Retinal pigment epithelial cell (primary cell): ENCODE measurements at places on chromosomes 2 and 18.

- no peak for DNase-seq
These were observed 24.6 kb downstream of the AFTPH start for GRCh38 chr2:64548761-64549160.

DNA sequence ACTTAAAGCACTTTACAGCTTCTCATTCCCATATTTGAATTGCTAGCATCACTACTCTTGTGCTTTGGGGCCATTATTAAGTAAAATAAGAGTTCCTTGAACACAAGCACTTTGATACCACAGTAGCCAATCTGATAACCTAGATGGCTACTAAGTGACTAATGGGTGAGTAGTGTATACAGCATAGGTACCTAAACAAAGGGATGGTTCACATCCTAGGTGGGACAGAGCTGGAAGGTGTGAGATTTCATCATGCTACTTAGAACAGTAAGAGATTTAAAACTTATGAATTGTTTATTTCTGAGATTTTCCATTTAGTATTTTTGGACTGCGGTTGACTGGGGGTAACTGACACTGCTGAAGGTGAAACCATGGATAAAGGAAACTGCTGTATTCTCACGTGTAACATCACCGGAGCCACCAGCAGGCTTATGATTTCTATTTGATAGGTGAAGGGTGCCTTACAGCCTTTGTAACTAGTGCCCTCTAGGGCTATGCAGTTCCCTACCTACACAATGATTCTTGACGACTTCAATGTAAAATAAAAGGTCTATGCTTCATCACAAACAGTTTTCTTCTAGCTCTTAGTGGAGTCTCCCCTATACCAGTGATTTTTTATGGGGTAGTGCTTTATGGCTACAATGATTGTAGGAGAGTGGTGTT, 22.1 kb upstream of the CRIM1 start:
- no peak for DNase-seq

DNA sequence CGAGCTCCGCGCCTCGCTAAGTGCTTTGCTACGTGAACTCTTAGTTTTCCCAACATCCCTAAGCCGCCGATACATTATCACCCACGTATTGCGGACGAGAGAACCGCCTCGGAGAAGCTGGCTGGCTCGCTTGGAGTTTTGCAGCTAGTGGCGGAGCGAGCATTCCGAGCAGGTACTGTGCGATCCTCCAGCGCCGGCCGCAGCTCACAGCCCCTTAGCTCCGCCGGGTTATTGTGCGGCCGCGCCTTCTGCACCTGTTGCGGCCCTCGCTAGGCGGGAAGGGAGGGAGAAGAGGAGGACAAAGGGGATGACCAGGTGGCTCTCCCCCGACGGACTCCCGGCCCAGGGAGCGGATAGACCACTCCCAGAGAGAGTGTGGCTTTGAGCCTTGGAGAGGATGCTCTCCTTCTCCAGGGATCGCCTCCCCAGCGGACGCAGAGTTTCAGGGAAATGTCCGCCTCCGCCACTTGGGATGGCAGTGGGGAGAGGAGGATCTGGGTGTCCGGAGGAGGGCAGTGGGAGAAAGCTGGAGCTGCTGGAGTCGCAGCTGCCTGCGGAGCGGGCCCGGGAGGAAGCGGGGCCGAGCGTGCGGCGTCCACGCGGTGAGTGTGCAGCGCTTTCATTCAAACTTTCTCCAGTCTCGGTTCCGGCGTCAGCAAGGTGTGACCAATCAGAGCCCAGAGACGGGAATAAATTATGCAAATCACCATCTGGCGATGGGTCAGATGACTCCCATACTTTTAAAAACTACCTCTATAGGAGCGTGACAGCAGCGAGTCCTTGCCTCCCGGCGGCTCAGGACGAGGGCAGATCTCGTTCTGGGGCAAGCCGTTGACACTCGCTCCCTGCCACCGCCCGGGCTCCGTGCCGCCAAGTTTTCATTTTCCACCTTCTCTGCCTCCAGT, at the start of gene LIPG:
Gene LIPG (plus strand): TSS at position 769 of the 905 bp plus-strand sequence. CDS start 252 bp downstream, outside the sequence.
- DNase-seq = peak; percentile 89

DNA sequence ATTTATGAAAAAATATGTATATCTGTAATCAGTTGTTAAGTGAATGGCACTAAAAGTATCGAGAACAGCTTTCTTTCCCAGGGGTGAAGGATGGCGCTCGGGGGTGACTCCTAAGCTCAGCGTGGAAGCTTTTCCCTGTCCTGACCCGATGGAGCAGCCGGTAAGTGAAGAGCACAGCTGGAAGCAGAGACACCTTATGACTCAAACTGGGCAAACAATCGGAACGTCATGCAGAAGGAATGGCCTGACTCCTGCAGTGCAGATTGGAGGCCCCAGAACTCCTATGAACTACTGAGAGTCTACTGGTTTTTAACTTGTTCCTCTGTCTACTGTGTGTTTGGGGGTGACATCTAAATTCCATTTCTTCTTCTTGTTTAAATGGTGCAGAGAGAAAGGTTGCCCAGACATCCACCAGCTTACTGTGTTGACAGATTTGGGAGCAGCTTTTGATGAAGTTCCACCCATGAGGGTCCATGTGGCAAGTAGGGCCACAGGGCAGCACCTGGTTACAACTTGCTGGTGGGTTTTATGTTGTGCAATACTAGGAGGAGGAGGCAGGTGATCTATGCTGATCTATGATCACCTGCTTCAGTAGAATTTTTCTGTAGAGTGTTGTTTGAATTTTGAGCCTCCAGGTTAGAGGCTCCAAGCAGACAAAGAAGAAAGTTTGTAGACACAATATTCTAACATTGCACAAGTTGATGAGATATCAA, 52.8 kb upstream of the TMEM182 start:
- DNase-seq = no peak

- DNase-seq = no peak
These were observed 102.3 kb downstream of the TCF4 start for GRCh38 chr18:55485666-55486065.

- DNase-seq = no peak
These were observed 223.5 kb downstream of the PIK3C3 start for GRCh38 chr18:42178376-42179080.

- DNase-seq = no peak
These were observed 2.6 kb downstream of the ZNF521 start for GRCh38 chr18:25349131-25349925.

DNA sequence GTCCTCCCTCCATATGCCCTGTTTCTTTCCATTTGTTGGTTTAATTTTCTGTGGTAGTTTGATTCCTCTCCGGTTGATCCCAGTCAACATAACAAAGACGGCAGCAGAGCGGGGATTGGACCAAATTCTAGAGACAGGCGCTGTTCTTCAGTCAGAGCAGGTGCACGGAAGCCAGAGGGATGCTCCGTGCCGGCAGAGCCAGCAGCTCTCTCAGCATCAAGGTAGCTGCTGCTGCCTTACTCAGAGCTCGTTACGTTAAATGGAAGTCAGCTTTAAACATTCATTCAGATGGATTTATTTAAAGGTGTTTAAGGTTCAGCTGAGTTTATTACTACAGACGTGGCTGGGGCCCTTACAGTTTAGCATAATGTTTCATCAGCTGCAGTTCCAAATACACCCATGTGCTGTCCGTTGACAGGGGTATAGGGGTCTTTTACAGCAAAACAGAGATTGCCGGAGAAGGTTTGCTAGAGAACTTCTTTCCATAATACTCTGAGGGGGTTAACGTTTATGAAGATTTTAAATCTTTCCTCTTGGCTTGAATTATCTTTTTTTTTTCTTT, 497.2 kb upstream of the PIK3C3 start:
- no peak for DNase-seq

DNA sequence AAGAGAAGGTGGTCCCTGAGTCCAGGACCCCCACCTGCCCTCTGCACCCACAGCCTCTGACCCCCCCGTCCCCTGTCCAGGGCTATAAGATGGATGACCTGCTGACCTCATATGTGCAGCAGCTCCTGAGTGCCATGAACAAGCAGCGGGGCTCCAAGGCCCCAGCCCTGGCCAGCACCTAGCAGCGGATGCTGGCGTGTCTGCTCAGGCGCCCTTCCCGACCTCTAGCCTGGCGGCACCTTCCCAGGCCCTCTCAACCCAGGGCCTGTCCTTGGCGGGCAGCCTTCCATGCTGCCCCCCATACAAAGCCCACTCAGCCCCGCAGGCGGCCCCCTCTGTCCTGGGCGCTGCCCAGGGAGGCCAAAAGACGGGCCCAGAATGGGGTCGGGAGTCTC, 8.7 kb upstream of the GPR17 start:
- no peak for DNase-seq

GRCh38 chr18:25111377-25112288, 240.3 kb downstream of the ZNF521 start:
- no peak for DNase-seq

DNA sequence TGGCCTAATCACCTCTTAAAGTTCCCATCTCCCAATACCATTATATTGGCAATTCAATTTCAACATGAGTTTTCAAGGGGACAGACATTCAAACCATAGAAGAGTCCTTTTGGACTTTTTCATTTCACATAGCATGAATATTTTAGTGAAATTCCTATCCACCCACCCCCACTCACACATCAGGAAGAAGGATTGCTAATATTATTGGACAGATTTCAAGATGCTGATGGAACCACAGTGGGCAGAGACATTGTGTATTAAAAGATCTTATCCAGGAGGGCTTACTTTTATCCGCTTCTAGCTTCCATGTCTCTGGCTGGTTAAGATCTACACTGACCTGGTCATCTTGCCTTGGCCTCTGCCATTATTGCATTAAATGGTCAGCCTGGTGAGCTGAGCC, 297.4 kb upstream of the ACVR2A start:
- no peak for DNase-seq

DNA sequence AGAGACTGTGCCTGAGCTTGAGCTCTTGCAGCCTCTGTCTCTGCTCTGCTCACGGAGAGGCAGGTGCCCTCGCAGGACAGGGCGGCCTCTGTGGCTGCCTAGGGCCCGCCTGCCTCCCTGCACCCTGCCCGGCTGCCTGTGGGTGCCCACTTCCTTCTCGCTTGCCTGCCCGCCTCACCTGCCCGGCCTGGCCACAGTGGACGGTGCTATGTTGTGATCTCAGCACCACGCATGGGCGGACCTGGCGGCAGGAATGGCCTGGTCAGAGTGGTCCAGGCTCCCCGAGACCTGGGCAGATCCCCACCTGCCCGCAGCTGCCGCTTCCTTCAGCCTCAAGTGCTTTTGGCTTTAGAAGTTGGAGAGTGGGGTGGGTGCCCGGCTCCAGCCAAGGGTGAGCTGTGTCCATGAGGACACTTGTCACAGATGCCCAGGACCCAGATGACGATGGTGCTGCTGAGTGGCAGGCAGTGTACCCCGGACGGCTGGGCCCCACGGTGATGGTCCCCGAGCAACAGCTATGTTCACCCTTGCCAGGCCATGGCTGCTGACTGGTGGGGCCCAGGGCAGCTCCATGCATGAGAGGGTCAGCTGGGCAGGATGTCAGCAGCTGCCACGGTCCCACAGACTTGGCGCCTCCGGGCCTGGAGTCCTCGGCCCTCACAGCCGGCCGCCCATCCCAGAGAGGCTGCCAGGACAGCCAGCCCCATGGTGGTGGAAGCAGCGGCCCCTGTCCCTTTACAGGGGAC, 25.3 kb downstream of the RTP5 start:
- DNase-seq = no peak

- no peak for DNase-seq
These were observed 3.3 kb downstream of the PPP1R7 start for GRCh38 chr2:241153616-241154015.

GRCh38 chr18:76955524-76956170, 133.3 kb downstream of the ZNF236 start:
- no peak for DNase-seq

- no peak for DNase-seq
These were observed 815 bp downstream of the GMCL1 start for GRCh38 chr2:69830045-69830905.

GRCh38 chr2:43438858-43439655, 156.8 kb downstream of the THADA start:
- DNase-seq = no peak

DNA sequence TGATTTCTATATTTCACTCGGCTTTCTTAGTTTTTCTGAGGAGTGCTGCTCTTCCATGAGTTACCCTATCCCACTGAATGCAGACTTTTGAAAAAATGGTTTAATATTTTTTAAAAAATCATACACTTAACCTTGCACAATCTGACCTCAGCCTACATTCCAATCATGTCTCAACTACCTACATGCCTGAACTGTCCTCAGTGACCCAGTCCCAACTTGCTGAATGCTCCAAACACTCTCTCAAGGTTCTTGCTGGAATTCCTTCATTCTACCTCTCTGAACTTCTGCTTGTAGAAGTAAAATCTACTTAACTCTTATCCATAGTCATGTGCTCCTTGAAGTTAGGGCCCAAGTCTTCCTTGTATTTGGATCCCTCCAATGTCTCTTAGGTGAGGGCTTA, 181.6 kb downstream of the XIRP2 start:
- no peak for DNase-seq

- no peak for DNase-seq
These were observed 67.8 kb downstream of the RTP5 start for GRCh38 chr2:241937297-241937696.

- no peak for DNase-seq
These were observed 56.5 kb upstream of the RAPH1 start for GRCh38 chr2:203591642-203592041.

GRCh38 chr2:240685771-240686371, 3.2 kb upstream of the AQP12B start:
- no peak for DNase-seq

GRCh38 chr2:177688844-177689243, 296.3 kb downstream of the AGPS start:
- no peak for DNase-seq

DNA sequence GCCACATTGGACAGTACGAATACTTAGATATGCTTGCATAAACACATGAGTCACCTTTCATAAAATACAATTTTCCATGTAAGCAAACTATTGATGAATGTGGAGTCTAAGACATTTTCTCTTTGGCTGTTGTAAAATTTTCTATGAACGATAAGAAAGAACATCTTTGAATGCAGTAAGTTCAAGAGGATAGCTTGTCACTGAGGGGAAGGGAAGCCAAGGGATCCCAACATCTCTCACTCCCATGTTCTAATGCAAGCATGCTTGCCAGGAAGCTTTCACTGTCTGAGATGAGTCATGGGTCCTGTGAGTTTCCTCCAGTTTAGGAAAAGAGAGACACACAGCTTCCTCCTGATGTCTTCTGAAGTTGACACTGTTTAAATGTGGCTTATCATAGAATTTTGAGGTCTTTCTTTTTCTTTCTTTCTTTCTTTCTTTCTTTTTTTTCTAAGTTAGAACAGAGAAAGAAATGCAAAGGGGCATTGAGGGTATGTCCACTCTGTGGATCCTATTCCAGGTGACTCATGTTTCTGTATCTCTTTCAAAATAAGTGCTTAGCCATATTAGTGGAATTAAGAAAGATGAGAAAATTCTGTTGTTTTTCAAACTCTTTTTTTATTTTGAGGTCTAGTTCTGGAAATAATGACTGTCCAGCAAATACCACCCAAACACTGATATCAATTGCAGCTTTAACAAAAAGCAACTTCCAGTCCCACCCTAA, 146.6 kb downstream of the RDH14 start:
- peak; percentile 23 for DNase-seq

DNA sequence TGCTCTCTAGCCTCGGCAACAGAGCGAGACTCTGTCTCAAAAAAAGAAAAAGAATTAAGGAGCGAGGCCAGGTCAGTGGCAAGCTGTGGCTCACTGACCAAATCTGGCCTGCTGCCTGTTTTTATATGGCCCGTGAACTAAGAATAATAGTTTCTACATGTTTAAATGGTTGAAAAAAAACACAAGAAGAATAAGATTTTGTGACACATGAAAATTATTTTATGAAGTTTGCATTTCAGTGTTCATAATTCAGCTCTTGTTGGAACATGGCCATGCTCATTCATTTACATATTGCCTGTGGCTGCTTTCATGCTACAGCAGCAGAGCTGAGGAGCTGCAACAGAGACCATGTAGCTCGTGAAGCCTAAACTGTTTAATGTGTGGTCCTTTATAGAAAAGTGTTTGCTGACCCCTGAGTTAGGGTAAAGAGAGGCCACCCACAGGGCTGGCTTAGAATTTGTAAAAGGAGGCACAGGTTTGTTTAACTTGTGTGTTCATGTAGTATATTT, 59.5 kb downstream of the MFSD6 start:
- DNase-seq = no peak
